ENCODE measurements at places on chromosomes 11 and 22.

DNA sequence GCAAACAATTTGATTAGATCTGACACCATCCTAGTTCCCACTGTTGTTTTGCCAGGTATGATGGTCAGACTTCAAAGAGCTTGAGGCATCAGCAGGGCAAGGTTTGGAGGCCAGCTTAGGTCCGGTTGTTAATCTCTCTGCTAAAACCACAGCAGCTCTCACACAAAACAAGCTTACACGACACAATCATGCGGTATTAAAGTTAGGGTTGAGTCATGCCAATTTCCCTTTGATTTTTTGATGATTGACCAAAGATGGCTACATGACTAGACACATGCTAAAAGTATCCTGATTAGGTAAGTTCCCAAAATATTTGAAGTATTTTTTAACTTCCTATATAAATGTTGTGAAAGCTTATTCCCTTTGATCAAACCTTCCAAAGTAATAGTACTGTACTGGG is 145.9 kb downstream of the ELP4 start:
- no peak for DNase-seq

DNA sequence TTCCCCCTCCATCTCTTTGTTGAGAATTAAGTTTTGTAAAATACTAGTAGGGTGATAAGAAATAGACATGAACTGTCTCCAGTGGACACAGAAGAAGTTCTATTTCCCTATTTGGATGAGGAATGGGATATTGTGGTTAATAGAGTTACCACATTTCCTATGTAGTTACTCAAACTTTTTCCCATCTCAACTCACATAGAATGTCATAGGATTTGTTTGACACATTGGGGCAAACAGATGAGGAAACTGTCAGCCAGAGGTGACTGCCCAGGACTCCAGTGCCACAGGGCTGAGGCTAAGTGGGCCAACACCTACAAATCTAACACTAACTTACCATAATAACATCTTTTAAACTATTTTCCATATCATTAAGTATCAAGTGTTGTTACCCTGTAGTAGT is 58.3 kb downstream of the CCDC83 start:
- DNase-seq = no peak

DNA sequence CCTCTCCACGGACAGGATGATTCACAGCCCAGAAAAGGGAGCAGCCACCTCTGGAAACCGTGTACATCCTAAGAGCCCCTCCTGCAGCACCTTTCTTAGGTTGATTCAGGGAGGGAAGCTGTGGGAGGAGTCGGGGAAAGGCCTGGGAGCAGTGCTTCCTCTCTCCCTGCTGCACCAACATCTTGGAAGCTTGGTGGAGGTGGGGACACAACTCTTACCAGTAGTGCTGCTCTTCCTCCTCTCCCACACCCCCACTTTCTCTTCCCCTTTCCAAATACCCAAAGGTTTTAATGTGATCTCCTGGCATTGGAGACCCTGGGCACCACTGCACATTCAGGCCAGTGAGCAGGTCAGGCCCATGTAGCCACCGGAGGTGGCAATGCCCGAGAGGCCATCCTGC is 46.4 kb upstream of the HORMAD2 start:
- DNase-seq = no peak

DNA sequence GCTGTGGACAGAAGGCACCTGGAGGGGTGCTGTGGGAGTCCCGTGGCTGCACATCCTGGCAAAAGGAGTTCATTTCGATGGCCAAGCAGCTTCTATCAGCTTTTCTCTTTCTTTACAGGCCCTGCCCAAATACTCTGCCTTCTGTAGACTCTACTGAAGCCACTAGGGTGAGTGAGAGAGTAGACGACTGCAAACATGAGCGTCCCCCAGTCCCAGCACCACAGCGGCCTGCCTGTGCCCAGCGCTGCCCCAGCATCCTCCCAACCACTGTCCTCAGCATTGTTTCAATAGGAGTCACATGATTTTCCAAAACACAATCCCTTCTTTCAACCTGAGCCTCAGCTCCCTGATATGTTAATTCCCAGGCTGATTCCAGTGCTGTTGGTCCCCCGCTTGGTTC is 110.0 kb downstream of the KIRREL3 start:
- no peak for DNase-seq

DNA sequence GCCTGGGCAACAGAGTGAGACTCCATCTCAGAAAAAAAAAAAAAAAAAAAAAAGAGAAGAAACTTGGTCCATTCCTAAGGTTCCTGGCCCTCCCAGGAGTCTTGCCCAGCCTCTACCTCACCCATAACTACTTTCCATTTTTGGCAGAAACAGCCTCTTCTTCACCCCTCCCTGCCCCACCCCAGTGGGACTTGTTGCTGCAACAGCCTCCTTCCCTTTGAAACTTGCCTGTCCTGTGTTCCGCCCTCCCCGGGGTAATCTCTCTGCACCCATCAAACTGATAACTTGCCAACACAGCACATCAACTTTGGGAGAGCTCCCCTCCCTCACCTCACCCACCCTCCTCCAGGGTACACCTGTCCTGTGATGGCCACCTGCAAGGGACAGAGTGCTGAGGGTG is 10.0 kb upstream of the FAM83F start:
- no peak for DNase-seq

- DNase-seq = no peak
These were observed 59.4 kb downstream of the PKNOX2 start for GRCh38 chr11:125223901-125224361.

DNA sequence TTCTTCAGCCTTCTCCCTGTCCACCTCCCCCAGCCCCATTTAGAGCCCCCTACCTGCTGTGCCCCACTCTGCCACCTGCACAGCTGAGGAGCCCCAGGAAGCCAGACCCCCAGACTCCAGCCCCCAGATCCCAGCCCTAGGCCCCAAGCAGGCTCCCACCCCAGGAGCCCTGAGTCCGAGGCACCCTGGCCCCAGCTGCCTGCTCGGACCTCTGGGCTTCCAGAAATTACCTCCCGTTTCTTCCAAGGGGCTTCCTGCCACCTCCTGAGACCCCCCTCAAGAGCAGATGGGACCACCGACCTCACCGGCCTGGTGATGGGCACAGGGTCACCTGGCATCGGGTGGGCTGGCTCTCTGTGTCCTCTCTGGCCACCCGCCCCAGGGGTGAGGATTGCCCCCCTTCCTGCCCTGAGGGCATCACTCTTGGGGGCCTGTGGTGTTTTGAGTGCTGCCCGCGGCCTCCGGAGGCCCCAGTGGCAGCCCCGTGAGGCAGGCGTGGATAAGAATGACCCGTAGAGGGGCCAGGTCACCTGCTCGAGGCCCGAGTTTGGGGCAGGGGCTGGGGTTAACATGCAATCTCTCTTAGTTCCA is 18.3 kb upstream of the TALDO1 start:
- DNase-seq = no peak

- DNase-seq = peak; percentile 87
These were observed at the start of gene SLC43A3 for GRCh38 chr11:57426929-57427726. SLC43A3 (minus strand) TSS chr11:57427121; CDS start chr11:57426172, 949 bp downstream.

DNA sequence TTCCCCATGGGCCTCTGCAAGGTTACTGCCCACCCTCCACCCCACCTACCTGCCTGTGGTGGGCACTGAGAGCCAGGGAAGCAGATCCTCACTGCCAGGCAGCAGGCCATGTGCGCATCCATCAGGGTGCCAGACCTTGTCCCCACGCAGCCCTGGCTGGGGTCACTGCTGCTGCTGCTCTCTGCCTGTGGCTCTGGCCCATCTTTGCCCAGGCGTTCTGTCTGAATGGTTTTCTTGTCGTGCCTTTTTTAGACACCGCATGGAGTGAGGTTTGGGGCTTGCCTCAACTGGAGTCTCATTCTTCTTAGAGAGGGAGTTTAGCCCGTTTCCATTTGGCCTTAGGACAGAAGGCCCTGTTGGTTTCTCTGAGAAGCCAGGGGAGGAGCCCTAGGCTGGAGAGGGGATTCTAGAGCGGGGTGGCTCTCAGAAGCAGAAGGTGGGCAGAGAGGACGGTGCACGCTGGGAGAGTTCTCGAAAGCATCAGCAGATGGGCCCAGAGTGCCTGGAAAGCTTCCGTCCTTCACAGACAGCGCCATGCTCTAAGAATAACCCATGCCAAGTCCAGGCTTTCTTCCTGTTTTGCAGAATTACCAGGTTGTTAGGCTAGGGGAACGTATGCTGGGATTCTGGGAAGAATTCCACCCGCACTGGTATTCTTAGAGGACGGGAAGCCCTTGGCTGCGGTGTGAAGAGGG is 8.1 kb downstream of the TANGO2 start:
- DNase-seq = no peak

DNA sequence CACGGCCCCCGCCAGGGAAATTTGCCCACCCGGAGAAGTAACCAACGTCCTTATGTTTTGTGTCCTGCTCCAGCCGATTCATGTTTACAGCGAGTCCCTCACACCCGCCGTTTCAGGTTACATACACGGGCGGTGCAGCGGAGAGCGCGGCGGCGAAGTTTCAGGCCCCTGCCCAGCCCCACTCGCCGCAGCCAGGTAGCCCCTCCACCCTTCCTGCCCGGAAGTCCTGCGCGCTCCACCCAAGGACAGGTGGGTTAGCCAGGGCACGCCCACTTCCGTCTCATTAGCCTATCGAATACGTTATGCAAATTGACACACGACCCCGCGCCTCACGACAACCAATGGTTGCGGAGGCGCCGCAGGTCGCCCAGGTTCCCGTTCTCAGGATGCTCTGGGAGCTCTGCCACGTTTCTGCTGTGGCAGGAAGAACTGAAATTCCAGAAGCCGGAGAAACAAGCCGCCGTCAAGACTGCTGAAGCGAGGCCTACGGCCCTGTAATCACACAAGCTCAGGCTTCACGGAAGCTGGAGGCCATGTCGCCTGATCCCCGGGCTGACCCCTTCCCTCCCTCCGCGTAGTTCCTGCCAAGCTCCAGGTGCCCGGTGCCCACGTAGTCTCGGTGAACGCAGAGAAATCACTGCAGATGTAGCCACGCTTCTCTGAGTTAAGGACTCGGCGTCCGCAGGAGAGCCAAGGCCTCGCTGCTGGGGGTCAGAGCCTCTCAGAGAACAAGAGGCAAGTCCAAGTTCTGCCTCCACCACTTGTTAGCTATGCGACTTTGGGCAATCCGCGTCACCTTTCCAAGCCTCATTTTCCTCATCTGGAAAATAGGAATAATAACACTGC is 22.4 kb upstream of the MYH9 start:
- DNase-seq = no peak

DNA sequence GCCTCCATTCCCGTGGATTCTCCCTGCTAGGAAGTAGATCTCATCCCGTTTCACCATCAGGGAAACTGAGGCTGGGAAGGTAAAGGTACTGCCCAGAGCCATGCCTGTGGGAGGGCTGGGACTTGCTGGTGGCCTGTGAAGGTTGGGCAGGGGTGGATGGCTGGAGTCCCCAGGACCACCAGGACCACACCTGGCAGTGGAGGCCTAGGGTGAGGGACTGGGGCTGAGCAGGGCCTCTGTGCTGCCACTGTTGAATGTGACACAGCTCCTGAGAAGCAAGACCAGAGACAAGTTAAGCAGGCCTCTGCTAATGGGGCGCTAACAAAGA is 26.2 kb upstream of the PRODH start:
- no peak for DNase-seq

DNA sequence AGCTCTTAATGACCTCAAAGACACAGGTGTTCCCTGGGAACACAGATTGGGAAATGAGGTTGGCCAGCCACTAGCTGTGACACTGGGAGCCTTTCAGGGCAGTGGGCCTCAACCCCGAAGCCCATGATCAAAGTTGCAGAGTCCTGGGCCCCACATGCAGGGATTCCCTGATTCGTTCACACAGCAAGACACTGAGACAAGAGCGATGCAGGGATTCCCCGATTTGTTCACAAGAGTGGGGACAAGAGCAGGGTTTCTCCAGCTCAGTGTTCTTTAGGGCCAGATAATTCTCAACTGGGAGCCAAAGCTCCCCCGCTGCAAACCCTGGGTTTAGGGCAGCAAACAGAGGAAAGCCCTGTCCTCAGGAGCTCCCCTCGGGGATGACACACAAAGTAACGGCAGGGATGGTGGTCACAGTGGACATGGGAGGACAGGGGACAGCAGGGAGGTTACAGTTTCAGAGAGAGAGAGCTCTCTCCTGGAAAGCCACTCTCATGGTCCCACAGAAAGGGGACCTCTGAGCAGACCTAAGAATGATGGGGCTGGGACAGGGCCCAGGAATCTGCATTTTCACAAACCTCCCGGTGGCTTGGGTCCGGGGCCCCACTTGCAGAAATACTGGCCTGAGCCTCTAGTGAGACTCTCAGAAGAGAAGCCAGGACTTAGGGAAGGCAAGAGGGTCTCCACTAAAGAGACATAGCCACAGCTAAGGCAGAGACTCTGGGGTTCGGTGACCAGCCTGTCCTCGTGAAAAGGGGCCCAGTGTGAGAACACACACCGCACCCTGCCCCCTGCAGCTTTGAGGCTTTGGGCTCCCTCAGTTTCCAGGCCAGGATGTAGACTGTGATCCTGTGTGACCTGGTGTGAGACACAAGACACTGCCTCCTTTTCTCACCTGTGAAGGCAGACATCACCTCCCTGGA is 7.4 kb upstream of the GNAZ start:
- DNase-seq = no peak

GRCh38 chr11:113249491-113249763 is 65.0 kb upstream of the TTC12 start:
- no peak for DNase-seq

DNA sequence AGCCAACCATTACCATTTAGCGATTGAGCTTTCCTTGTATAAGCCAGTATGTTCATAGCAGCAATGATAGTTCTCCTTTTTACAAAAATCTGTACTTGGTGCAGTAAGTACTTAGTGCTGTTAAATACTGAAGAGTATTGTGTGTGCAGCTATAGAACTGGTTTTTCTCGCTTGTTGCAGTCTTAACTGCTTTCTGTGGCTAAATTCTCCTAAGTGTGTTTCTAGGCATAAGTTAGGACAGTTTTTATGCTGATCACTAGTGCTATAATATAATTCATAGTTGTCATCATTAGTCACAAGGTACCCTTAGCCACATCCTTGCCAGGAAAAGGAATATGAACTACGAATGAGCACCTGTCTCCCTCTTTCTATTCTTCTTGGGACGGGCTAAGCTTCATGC is 107.7 kb downstream of the GRAMD1B start:
- no peak for DNase-seq
